ENCODE measurements at places on chromosomes 4 and X.

DNA sequence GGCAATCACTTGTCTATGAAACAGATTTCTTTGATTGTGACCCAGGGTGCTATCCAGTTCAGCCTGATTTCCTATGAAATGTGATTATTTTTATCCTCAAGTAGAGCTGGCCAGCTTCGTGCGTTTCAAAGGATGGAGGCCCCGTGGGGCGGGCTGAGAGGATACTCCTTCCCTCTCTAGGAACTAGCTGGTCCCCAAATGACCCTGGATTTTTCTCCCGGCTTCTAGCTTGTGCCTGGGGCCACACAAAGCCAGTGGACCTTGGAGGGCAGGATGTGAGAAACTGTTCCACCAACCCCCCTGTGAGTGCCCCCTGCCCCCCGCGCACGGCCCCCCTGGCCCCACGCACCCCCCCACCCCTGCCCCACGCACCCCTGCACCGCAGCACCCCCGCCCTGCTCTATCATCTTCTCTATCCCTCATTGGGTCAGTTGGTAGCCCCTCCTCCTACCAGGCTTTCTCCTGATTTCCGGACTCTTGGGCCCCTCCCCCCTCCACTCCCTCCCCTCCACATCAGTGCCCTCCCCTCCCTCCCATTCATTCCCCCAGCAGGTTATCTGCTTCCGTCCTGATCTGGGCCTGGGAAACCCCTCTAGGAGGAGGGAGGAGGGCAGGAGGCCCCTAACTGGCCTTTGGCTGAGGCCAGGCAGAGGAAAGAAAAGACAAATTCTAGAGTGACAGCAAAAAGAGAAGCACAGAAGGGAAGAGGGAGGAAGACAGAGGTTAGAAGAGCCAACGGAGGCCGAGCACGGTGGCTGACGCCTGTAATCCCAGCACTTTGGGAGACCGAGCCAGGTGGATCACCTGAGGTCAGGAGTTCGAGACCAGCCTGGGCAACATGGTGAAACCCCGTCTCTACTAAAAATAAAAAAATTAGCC is 3.3 kb downstream of the XPNPEP2 start:
- DNase-seq = no peak

DNA sequence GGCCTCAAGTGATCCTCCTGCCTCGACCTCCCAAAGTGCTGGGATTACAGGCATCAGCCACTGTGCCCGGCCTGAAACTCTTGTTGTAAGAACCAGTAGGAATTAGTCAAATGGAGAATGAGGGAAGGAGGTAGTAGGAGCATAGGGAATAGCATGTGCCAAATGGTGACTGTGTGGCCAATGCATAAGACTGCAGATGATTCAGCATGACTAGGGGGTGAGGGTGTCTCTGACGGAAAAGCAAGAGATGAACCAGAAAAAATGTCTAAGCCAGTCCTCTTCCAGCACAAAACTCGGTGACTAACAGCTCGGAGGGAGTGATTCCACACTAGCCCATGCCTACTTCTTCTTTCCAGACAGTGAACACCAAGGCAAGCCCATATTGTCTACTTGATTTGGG is 58.2 kb upstream of the DUSP21 start:
- DNase-seq = no peak

DNA sequence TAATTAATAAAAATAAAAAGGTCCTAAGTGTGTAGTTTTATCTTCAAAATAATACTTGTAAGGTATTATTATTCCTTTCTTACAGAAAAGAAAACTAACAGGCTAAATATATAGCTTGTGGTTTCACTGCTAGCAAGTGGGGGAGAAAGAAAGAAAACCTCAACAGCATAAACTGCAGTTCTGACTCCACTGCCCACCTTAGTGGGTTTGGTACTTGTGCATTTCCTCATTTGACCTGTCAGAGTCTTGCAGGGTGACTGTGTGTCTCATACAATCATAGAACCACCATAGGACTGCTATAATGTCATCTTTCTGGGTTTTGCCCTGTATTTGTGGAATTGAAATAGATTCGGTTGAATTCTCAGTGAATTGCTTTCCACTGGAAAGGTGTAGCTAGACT is 94.7 kb upstream of the PUDP start:
- no peak for DNase-seq

DNA sequence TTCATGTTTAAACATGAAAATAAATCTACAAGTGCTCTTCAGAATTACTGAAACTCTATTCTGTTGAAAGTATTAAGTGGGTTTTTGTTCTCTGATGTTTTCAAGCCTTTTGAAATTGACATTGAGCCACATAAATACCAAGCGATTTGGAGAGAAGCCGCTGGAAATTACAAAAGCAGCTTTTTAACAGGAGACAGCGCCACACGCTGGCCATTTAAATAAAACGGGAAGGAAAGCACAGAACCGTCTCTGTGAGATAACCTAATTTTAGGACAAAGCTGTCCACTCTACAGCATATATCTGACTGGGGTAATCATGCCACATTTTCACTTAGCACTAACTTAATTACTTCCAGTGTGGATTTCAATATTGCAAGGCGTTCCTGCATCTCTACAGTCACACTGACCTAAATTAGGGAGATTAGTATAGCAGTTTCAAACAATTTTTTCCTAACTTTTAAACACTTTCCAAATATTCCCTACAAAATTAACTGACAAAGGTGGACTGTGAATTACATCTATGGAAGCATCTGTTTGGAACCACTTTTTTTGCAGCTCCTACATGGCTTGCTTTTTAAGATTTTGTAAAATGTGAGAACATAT is 6.8 kb upstream of the ANOS1 start:
- DNase-seq = no peak

DNA sequence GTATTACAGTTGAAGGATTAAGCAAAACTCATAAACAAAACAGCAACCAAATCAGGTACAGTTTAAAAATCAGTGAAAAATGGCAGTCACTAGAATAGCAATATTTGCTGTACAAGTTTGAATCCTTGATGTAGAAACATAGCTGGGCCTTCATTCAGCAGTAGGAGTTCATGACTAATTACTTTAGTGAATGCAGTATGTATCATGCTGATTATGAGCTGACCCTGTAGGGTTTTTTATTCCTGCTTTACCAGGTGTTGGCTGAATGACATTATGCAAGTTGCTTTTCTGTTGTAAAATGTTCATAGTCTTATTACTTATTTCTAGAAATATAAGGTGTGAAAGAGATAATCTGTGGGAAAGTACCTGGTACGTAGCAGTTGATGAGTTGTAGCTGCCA is 179.6 kb downstream of the CCSER1 start:
- no peak for DNase-seq

GRCh38 chr4:127498366-127498765 is 134.4 kb upstream of the INTU start:
- no peak for DNase-seq

DNA sequence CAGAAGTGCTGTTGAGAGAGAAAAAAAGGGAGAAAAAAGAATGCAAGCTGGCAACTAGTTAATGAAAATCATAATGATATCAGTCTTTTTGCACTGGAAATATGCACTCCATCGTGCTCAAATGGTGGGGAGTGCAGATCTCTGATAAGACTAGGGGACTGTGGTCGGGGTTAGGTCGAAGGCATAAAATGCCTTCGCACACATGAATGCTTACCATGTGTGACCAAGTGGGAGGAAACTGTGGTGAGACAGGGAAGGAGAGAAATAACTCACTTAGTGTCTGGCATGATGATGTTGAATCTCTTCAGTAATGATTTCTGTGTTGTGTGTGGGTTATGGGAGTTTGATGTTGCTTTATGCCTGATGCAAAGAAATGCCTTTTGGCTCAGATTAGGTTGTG is 358.9 kb downstream of the FBXO8 start:
- DNase-seq = no peak

- no peak for DNase-seq
Observed at GRCh38 chr4:78355306-78355705, 196.3 kb upstream of the ANXA3 start.

DNA sequence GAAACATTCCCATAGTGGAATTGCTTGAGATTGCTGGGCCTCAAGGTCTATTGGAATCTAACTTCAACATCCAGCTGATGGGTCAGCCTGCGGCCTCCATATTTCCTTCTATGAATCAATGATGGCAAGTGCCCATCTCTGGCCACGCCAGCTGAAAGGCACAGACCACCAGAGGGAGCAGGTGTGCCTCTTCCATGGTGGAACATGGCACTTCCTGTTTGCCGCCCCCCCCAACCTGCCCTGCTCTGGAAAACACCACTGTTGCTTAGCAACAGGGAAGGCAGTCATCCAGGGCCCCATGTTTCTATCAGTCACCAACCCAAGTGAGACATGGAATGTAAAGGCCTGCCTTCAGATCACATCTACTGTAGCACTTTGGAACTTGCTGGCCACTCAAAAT is 11.6 kb downstream of the PAGE4 start:
- no peak for DNase-seq

- DNase-seq = no peak
Observed at GRCh38 chrX:48590203-48591103, 6.8 kb upstream of the WDR13 start.

DNA sequence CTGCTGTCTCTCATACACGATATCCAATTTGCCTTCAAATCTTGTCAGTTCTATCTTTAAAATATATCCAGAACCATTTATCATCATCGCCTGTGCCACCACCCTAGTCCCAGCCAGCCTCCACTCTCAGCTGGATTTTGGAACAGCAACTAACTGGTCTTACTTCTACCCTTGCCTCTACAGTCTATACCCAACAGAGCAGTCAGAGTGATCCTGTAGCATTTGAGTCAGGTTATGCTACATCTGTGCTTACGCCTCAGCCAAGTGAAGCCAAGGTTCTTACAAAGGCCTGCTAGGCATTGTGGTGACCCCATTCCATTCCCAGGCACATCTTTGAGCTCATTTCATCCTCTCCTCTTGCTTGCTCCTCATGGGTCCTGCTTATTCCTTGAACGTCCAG is 95.7 kb upstream of the ACSL1 start:
- DNase-seq = no peak

DNA sequence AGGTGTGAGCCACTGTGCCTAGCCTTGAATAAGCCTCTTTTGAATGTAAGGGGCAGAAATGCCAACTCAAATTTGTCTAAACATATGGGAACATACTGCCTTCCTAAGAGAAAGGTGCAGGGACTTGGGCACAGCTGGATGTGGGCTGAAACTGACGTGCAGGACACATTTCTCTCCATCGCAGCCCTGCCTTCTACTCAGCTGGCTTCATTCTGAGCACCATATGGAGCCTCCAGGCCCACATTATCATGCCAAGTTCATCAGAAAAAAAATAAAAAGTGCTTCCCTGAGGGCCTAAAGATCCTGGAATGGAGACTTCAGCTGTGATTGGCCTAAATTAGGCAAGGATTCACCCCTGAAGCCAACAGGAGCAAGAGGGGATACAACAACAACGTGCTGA is 386.2 kb downstream of the RAB28 start:
- no peak for DNase-seq

- DNase-seq = no peak
Observed at GRCh38 chr4:154078504-154079350, 289.8 kb upstream of the SFRP2 start.

DNA sequence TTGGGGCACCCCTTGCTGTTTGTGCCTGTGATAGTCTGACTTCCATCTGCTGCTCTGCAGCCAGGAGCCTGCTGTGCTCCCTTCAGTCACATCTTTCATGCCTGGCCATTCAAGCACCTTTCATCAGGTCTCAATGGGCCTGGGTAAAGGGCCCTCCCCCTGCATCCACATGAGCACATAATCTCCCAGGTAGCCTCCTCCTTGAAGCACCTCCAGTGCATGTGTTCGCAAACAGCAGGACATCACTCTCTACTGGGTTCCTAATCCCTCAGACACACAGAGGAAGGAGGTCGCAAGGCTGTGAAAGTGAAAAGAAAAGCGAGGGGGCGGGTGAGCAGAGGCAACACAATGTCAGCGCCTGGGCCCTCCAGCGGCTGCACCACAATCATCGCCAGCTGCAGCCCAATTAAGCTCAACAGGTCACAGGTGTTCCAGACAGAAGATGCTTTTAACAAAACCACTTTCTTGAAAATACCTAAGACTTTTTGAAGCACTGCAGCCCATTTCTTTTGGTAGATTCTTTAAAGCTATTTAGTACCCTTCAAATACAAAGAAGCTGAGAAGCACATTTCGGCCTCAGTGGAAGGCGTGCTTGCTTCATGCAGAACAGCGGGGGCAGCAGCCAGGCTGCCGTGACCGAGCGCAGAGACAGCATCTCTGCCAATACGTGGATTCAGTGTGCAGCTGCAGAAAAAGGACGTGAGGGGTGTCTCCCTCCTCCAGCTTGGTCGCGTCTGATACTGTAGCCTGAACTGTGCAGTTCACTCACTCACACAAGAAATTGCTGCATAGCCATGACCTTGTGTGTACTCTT is 92.2 kb upstream of the SPRY1 start:
- no peak for DNase-seq

GRCh38 chr4:26854701-26855100 is 5.9 kb upstream of the STIM2 start:
- DNase-seq = no peak

DNA sequence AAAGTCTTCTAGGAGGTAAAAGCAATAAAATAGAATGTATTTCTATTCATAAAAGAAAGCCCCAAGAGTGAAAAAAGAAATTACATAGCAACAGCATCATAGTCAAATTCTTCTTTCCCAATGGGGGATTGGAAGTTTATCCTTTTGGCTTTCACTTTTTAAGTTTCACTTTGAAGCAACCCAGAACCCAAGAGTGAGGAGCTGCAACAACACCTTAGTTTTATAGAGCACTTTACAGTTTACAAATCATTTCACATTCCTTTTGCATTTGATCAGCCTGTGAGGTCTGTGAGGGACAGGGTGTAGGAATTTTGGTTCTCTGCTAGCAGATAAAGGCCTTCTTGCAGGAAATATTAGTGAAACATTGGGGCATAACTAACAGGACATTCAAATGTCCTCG is 112.0 kb upstream of the NDP start:
- DNase-seq = no peak

DNA sequence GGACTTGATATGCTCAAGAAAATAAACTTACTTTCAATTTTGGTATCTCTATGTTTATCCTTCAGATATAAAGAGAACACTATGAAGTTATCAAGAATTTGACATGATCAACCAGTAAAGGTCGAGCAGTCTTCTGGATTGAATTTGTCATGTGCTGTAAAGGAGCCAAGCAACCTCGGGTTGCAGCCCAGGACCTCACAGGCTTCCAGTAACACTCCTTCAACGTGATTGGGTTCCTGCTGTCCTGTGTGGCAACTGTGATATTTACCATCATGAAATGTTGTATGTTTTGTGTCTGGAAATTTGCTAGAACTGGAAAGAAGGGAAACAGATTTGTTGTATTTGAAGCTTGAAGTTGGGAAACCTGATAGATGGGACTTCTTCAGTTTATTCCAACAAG is 52.0 kb upstream of the UGT2B7 start:
- DNase-seq = no peak

DNA sequence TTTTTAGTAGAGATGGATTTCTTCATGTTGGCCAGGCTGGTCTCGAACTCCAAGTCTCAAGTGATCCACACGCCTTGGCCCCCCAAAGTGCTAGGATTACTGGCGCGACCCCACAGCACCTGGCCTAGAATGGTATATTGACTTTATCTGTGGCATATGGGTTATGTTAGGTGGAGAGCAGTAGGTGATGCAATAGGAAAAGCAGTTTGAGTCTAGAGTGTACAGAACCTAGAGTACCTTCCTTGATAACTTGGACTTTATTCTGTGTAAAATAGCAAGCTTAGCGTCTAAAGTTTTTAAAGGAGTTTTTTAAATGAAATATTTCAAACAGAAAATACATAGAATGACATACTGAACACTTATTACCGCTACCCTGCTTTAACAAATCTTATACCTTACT is 312.0 kb upstream of the ZCCHC13 start:
- DNase-seq = no peak
